Stimulated activated CD8-positive, alpha-beta memory T cell treated with anti-CD3 and anti-CD28 coated beads, Interleukin-15, amount 100 ng/mL, for 1 hour (primary cell): ENCODE measurements at places on chromosomes 7 and 10.

GRCh38 chr10:119416855-119417254, 125.7 kb downstream of the RGS10 start:
- DNase-seq: peak; percentile 36

DNA sequence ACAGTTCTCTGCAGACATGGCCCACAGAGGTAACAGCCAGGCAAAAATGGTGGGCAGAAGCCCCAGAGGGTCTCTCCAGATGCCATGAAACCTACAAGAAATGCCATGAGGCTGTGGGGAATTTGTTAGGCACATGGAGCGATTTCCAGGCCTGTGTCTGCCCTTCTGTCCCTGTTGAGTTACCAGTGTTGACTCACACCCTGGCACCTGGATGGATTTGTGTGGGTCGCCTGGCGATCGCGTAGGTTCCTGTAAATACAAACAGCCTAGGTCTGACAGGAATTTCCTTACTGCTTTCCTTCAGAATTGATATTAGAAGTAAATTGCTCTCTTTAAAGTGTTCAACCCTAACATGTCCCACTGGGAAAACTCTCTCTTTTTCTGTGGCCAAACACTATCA, 164.9 kb upstream of the EEPD1 start:
- DNase-seq: no peak

DNA sequence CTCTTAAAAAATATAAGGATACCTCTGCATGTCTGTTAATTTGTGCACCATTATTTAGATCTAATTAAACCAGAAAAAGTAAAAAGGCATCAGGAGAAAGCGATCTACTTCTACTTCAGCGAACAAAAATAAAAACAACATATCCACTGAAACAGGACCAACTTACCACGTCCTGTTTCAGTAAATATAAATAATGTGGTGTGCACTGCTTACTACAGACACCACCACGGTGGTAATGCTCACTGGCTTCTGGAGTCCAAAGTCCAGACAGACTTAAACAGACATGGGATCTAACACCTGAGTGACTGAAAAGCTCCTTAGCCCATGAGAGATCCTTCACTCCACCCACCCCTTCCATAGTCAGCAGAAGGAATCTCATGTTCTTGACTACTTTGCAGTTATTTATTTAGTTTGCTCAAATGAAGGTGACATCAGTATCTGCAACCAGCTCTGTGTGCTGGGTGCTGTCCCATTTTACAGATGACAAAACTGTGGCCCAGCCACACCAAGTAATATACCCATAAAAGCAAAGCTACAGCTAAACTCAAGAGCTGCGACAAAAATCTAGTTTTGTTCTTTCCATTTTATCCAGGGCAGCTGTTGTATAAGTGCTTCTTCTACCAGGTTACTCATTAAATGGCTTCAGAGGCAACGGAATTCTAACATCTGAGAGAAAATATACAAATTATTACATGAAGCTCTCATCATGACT, 62.1 kb upstream of the NCAPG2 start:
- no peak for DNase-seq

DNA sequence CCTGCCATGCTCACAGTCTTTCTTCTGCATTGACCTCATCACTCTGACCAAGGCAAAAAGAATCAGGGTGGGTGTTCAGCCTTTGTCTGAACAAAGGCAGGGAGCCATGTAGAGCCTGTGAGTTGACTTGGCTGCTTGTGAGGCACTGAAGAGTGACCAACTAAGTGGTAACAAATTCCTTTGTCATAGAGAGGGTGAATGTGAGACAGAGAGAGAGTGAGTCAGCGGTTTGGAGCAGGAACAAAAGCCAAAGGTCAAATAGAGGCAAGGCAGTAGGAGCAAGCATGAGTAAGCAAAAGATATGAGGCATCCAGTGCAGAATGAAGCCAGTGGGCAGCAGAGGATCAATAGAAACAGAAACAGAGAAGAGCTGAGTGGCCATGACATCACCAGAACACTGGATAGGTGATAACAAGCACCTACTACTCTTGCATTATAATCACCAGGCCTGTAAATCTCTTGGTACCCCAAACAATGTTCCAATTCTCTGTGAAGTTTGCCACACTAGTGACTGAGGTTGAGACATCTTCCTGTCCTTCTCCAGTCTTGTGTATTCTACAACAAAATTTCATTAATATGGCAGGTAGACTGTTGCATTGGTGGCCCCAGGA, 116.2 kb upstream of the LAMB4 start:
- DNase-seq: no peak

- no peak for DNase-seq
Measured at GRCh38 chr10:74056050-74056818, 58.3 kb downstream of the VCL start.

- DNase-seq: no peak
Measured at GRCh38 chr7:114519240-114519639, 104.6 kb downstream of the FOXP2 start.
